ENCODE measurements at places on chromosomes 2 and 18. TPM values are rescaled to one million over a fixed set of nuclear protein-coding genes. Genes with fewer than 3 reads are reported as not detected.

Gene SLC8A1
- 71.5 TPM for total RNA-seq

Gene OSR1
- 8.7 TPM for total RNA-seq

Gene SLC16A14
- total RNA-seq: 52.7 TPM

Gene ALPI
- not detected for total RNA-seq

Gene ALPP
- total RNA-seq: not detected

Gene GREB1L
- total RNA-seq: 66.2 TPM

DNA sequence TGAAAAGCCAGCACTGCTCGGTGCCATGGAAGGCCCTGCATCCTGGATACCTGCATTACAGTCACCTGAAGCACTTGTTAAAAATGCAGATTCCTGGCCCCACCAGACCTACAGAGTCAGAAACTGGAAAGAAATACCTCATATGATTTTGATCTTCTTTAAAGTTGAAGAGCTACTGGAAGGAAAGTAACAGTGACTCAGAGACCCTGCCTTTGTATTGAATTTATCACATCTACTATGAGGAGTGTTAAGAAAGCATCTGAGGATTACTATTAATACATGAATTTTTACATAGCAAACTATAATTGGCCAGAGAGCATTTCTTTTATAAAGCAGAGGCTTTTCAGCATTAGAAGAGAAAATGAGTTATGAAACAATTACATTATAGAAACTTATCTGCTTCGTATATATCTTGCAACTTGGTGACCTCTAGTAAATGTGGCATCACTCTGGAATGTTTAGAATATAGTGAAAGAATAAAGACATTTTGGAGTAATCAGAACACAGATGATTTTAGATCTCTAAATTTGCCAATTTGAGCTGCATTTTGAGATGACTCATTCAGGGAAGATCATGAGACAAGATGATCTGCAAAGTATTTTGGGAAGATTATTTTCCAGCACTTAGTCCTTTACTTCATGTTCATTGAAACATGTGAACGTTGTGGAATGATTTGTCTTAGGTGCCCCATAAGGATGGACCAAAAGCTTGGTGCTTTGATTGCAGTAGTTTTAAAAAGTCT lies 12.2 kb downstream of the PTPRM start:
- DNase-seq: no peak

GRCh38 chr2:241900251-241901017 lies 30.9 kb downstream of the RTP5 start:
- DNase-seq: no peak

- no peak for DNase-seq
These were observed 434 bp upstream of the DUSP19 start for GRCh38 chr2:183078163-183078463.

DNA sequence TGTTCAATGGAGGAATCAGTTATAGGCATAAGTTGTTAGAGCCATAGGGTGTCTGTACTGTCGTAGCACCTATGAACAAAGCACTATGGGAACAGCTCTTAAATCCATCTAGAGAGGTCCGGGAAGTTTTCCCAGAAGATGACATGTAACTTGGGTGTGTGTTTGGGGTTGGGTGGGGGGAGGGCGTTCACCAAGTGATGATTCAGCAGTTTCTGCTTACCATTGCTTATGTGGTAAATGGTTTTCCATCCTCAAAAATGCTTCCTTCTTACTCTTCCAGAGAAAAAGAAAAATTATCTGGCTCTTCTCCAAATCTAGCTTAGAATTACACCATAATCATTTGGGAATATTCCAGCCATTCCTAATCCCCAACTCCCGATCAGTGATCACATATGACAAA lies 361.1 kb upstream of the ZNF521 start:
- no peak for DNase-seq

DNA sequence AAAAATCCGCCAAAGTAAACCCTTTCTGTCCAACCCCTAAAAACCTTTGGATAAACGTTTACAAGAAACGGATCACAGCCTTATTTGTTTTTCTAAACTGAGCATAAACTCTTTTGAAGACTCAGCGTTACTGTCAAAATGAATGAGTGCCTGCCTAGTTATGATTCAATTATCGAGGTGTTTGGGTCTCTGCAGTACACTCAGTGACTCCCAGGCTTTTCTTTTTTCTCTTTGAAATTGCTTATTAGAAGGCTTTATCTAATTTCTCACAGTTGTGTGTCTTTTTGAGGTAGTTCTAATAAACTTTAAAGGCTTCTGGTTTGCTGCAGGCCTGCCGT lies 663 bp downstream of the RHBDD1 start:
- peak; percentile 7 for DNase-seq

GRCh38 chr2:151138507-151138906 lies 123.2 kb downstream of the RBM43 start:
- DNase-seq: no peak

- no peak for DNase-seq
These were observed 712 bp downstream of the SLC11A1 start for GRCh38 chr2:218382785-218383184.

DNA sequence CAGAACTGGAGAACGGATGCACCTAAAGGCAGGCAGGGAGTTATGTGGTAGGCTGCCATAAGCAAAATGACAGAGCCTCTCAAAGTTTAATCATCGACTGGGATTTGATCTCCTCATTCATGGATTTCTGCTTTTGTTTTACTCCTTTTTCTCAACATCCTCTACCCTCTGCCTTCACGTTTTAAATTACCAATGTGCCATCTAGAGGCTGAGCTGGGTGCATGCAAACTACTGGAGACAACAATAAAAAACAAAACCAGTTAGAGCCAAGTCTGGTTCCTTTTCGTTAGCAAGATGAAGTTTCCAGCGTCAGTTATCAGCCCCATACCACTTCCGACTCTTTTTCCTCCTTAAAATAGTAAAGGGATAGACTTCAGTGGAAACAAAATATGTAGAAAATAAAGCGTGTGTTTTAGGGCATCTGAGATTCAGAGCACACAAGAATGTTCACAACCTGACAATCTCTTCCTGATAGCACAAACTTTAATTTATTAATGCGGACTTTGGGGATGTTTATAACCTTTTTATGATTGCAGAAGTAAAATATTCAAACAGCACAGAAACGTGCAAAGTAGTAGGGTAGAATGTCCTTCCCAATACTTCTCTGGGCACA lies 117.0 kb downstream of the LAMA1 start:
- peak; percentile 40 for DNase-seq

DNA sequence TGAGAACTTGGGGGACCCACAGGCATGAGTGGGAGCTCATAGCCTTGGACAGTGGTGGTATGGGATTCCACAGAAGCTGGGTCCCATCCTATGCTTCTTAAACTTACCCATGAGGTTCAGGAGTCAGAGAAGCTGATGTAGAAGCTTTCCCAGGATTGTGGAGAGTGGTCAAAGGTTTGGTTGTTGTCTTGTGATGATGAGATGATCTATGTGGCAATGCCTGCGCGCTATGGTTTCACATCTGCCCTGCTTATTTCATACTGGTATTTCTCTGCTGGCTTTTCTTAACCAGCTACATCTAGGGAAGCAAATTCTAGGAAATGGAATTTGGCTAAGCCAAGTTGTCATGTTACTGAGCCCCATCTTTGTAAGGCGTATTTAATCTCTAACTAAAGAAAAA lies 168.6 kb downstream of the ZNF407 start:
- no peak for DNase-seq

DNA sequence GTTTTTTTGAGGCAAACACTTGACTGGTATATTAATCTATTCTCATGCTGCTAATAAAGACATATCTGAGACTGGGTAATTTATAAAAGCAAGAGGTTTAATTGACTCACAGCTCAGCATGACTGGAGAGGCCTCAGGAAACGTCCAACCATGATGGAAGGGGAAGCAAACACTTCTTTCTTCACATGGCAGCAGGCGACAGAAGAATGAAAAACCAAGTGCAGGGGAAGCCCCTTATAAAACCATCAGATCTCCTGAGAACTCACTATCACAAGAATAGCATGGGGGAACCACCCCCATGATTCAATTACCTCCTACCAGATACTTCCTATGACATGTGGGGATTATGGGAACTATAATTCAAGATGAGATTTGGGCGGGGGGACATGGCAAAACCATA lies 136.2 kb upstream of the MAPRE2 start:
- DNase-seq: no peak

DNA sequence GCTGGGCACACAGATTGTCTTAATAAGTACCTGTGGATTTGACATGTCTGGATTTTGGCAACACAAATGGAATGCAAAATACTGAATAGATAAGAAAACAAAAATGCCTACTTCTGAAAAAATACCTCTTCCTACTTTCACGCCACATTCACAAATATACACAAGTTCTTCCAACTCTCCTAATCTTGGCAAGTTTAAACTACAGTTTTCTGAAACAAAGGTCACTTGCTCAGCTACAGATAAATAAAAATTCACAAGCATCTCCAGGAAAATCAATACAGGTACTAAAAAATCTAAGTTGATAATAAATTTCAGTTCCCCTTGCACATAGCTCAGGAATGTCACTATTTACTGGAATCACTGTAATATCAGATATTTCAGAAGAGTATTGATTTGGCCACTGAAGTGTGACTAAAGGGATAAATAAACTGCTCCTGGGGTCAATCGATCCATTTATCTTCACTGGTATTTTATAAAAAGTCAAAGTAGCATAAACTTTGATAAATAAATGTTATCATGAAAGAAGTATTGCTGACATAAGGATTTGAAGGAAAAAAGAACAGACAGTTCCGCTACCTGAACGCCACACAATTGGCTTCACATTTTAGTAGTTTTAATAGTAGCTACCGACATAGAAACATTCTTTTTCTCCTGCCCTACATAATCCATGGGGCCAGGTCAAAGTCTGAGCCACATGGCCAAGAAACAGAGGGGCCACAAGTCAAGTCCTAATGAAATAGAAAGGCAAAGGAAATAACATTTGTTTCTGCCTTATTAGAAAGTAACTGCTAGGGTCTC lies 243.1 kb downstream of the AFF3 start:
- DNase-seq: no peak

GRCh38 chr2:37982147-37982582 lies 57.1 kb downstream of the RMDN2 start:
- peak; percentile 7 for DNase-seq

DNA sequence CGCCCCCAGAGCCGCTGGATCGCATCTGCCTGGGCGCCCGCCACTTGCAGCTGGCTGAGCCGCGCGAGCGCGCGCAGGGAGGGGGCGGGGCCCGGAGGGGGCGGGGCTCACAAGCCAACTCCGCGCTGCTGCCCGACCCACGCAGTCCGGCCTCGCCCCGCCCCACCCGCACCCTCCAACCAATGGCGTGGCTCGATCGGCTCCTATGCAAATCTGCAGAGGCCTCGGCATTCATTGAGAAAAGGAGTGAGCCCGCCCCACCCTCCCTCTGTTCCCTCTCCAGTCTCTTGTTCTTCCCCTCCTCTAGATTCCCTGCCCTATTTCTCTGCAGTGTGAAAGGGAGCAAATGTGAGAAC lies at the start of gene ALK:
Gene ALK, minus strand, starts transcription at position 27 of the 356 bp plus-strand sequence. CDS start 927 bp downstream, outside the sequence.
- DNase-seq: peak; percentile 91

GRCh38 chr2:71008342-71008741 lies 13.7 kb upstream of the TEX261 start:
- DNase-seq: no peak

GRCh38 chr2:102975996-102976975 lies 214.5 kb downstream of the TMEM182 start:
- no peak for DNase-seq
